Cortex of kidney (tissue), 1 donor: ENCODE measurements at places on chromosomes 6 and 20.

- DNase-seq: no peak
Measured at GRCh38 chr6:148771212-148771601, 24.4 kb downstream of the UST start.

- DNase-seq: no peak
Measured at GRCh38 chr6:89045576-89045975, 35.0 kb upstream of the PNRC1 start.

GRCh38 chr20:53190225-53190624 lies 218.1 kb downstream of the TSHZ2 start:
- no peak for DNase-seq

GRCh38 chr6:3625149-3625979 lies 126.1 kb downstream of the PXDC1 start:
- DNase-seq: no peak

DNA sequence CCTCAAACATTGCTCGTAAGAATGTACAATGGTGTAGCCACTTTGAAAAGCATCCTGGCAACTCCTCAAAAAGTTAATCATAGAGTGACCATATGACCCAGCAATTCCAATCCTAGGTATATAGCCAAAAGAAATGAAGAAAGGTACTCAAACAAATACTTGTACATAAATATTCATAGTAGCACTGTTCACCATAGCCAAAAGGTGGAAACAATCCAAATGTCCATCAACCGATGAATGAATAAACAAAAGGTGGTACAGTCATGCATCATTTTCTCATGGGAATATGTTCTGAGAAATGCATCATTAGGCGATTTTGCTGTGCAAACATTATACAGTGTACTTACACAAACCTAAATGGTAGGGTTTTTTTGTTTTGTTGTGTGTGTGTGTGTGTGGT lies 74.4 kb upstream of the TBC1D7 start:
- no peak for DNase-seq

- DNase-seq: no peak
Measured at GRCh38 chr6:90233994-90234393, 62.6 kb downstream of the BACH2 start.

- DNase-seq: no peak
Measured at GRCh38 chr20:49615401-49616153, 47.6 kb upstream of the PTGIS start.

GRCh38 chr6:96613291-96613999 lies 50.5 kb downstream of the FHL5 start:
- no peak for DNase-seq

- no peak for DNase-seq
Measured at GRCh38 chr6:147035886-147036285, 168.3 kb upstream of the STXBP5 start.

- no peak for DNase-seq
Measured at GRCh38 chr6:18036781-18037180, 49.3 kb upstream of the KIF13A start.

GRCh38 chr20:64105846-64106434 lies 1.4 kb downstream of the NPBWR2 start:
- no peak for DNase-seq
